ENCODE measurements at places on chromosomes 6 and 20.

GRCh38 chr6:41239467-41240159, 11.5 kb downstream of the TREML4 start:
- DNase-seq = peak; percentile 11
- H3K27ac ChIP-seq = no peak overlapping the region
- no peaks in the 10 kb centered on the region for H3K4me1 ChIP-seq
- peaks cover 56% of the 10 kb centered on the region for H3K27me3 ChIP-seq

- H3K36me3 ChIP-seq = no peaks in the 10 kb centered on the region
- no peak overlapping the region for H3K4me3 ChIP-seq
- H3K27me3 ChIP-seq = no peaks in the 10 kb centered on the region
- H3K4me1 ChIP-seq = no peaks in the 10 kb centered on the region
Observed at GRCh38 chr6:149246691-149247384, 70.7 kb upstream of the TAB2 start.

- H3K36me3 ChIP-seq = no peaks in the 10 kb centered on the region
- H3K4me3 ChIP-seq = no peak overlapping the region
- DNase-seq = no peak
- H3K27ac ChIP-seq = no peak overlapping the region
Observed at GRCh38 chr20:41958391-41958790, 340.2 kb upstream of the CHD6 start.

GRCh38 chr20:2429051-2429450, 41.5 kb downstream of the SNRPB start:
- H3K4me3 ChIP-seq = no peak overlapping the region
- no peak for DNase-seq
- no peaks in the 10 kb centered on the region for H3K4me1 ChIP-seq
- H3K27me3 ChIP-seq = no peaks in the 10 kb centered on the region
- no peaks in the 10 kb centered on the region for H3K36me3 ChIP-seq

DNA sequence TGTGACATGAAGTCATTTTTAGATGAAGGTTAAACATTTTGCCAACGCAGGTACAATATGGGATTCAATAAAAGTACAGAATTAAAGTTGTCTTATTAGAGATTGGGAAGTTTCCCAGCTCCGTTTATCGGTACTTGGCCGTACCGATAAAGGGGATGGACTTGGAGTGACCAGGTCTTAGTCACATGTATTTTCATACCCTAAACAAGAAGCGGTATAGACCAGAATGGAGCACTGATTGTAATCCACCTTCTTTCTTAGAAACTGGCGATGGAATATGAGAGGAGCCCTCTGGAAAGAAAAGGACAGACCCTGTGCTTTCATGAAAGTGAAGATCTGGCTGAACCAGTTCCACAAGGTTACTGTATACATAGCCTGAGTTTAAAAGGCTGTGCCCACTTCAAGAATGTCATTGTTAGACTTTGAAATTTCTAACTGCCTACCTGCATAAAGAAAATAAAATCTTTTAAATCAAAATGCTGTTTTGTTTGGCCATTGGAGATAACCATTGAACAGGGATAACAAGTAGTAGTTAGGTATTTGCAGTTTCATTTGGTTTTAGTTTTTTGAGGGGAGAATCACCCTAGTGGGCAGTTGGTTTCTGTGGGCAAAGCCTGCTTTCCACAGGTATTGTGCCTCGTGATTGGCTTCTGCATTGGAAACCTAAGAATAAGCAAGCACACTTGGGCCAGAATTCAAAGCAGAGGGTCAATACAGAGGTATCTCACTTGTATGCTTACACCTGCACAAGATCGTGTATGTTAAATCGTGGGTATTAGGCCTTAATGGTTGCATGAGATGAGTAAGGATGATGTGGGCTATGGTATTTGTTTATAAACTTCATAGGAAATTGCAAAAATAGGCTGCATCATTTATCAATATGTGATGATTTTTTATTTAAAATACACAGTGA, 11.2 kb upstream of the ZNFX1 start:
- H3K4me3 ChIP-seq = no peak overlapping the region
- H3K27ac ChIP-seq = no peak overlapping the region
- DNase-seq = no peak
- no peaks in the 10 kb centered on the region for H3K4me1 ChIP-seq
- no peaks in the 10 kb centered on the region for H3K27me3 ChIP-seq
- peaks cover 60% of the 10 kb centered on the region for H3K36me3 ChIP-seq

GRCh38 chr6:151796842-151797530, 10.5 kb upstream of the ESR1 start:
- no peaks in the 10 kb centered on the region for H3K36me3 ChIP-seq
- H3K27me3 ChIP-seq = no peaks in the 10 kb centered on the region
- no peaks in the 10 kb centered on the region for H3K4me1 ChIP-seq
- H3K4me3 ChIP-seq = no peak overlapping the region

GRCh38 chr6:88870717-88871330, 92.6 kb downstream of the RNGTT start:
- no peaks in the 10 kb centered on the region for H3K4me1 ChIP-seq
- peak; percentile 61 for DNase-seq
- H3K27me3 ChIP-seq = no peaks in the 10 kb centered on the region
- no peak overlapping the region for H3K4me3 ChIP-seq
- no peaks in the 10 kb centered on the region for H3K36me3 ChIP-seq
- H3K27ac ChIP-seq = no peak overlapping the region

DNA sequence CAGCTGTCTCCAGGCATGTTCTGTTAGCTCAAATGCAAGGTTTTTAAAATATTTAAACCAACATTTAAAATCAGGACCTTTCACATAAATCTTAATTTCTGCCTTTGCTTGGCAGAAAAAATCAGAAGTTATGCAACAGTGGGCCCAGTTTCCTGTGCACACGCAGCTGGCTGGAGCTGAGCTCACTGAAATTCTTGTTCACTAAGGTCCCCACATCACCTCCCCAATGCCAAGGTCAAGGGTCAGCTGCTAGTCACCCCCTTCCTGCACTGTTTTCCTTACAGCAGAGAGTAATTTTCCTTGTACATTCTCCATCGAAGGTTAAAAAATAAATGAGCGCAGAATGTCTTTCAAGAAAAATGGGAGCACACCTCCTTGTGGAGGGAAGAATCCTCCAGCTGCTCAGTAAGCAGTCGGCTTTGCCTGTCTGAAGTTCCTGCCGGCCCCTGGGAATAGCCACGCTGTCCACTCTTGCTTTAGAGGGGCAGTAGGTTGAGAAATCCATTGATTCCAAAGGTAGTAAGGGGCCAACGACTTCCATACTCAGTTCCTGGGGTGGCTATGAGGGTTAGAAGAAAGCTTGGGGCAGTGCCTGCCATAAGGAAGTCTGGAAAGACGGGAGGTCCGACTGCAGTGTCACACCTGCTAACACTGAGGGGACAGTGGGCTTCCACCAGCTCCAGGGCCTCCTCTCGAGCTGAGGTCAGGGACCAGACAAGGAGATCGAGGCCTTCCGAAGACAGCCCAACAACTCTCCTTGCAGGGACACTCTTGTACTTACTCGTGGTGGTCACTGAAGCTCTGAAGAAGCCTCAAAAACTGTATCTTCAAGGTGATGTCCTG, 56.8 kb downstream of the MYH7B start:
- H3K4me1 ChIP-seq = no peaks in the 10 kb centered on the region
- no peak overlapping the region for H3K4me3 ChIP-seq
- H3K27me3 ChIP-seq = no peaks in the 10 kb centered on the region
- H3K27ac ChIP-seq = no peak overlapping the region

DNA sequence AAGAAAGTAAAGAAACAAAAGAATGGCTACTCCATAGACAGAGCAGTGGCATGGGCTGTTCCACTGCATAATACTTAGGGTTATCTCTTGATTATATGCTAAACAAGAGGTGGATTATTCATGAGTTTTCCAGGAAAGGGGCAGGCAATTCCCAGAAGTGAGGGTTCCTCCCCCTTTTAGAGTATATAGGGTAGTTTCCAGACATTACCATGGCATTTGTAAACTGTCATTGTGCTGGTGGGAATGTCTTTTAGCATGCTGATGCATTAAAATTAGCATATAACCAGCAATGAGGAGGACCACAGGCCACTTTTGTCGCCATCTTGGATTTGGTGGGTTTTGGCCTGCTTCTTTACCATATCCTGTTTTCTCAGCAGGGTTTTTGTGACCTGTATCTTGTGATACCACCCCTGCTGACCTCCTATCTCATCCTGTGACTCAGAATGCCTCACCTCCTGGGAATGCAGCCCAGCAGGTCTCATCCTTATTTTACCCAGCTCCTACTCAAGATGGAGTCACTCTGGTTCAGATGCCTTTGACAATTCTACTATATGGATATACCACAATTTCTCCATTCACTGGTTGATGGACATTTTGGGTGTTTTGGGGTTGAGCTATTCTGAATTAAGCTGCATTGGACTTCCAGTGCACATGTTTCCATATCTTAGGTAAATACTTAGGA, 280.6 kb downstream of the FARS2 start:
- H3K4me3 ChIP-seq = no peak overlapping the region
- no peak for DNase-seq
- H3K36me3 ChIP-seq = no peaks in the 10 kb centered on the region
- H3K4me1 ChIP-seq = no peaks in the 10 kb centered on the region

- peaks cover 23% of the 10 kb centered on the region for H3K4me1 ChIP-seq
- H3K36me3 ChIP-seq = no peaks in the 10 kb centered on the region
- no peak overlapping the region for H3K4me3 ChIP-seq
- H3K27me3 ChIP-seq = no peaks in the 10 kb centered on the region
Observed at GRCh38 chr6:108592371-108593337, 31.9 kb downstream of the FOXO3 start.

DNA sequence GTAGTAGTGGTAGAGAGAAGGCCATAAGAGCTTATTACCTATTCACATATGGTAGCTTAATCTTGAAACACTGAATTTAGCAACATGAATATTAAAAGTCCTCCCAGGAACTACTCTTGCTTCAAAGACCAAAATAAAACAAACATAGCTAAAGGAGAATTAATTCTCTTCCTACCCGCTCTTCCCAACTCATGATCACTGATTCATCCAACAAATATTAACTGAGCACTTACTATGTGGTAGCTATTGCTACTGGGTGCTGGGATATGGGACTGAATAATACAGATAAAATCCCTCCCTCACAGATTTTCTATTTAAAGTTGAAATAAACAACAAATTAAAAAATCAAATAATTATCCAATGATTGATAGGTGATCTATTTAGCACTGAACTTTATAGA, 287.1 kb downstream of the BTBD9 start:
- no peak overlapping the region for H3K27ac ChIP-seq
- no peaks in the 10 kb centered on the region for H3K27me3 ChIP-seq
- peaks cover 12% of the 10 kb centered on the region for H3K4me1 ChIP-seq

All from neuronal stem cell (in vitro differentiated cells).